Non-pigmented ciliary epithelial cell (primary cell): ENCODE measurements at places on chromosomes 16 and 17.
A peak's percentile ranks its signal among the peaks of the same experiment; 100 is the strongest.

GRCh38 chr17:31329221-31329620 is 7.8 kb upstream of the EVI2A start:
- no peak for DNase-seq

DNA sequence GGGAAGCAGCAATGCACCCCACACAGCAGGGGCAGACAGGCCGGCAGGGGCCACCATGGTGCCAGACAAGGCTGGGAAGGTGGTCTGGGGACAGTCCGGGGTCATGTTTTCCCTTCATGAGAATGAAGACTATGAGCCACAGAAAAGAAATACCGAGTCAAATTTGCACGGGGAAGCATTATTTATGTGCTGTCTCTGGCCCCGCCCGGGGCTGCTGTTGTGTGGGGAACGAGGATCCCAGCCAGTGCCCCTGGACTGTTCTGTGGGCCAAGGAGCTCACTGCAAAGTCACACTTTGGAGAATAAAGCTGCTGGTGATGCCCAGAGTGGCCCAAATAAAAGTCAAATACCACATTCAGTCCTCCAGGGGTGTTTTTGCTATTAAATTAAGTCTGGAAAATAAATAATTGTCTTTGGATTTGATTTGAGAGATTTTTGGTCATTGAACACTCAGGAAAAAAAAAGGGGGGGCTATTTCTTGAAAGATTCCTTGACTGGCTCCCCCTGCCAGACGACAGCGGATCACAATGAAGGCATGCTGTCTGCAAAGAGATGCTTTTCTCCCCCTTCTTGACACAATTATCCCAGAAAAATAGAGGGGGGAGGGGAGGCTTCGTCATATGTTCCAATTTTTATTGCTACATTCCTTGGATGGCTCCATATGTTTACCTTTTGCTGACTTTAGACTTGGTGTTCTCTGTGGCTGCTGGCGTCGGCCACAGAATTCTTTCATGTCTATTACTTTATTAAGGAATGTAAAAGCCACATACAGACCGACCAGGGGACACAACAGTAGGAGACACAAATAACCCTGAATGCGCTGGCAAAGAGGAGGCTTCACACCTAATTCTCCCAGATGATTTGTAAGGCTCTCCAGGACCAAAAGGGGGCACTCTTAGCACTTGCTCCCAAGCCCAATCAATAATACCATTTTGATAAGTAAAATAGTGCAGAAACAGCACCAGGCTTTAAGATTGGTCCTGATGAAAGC is 27.1 kb upstream of the ANKFN1 start:
- DNase-seq, result no peak

DNA sequence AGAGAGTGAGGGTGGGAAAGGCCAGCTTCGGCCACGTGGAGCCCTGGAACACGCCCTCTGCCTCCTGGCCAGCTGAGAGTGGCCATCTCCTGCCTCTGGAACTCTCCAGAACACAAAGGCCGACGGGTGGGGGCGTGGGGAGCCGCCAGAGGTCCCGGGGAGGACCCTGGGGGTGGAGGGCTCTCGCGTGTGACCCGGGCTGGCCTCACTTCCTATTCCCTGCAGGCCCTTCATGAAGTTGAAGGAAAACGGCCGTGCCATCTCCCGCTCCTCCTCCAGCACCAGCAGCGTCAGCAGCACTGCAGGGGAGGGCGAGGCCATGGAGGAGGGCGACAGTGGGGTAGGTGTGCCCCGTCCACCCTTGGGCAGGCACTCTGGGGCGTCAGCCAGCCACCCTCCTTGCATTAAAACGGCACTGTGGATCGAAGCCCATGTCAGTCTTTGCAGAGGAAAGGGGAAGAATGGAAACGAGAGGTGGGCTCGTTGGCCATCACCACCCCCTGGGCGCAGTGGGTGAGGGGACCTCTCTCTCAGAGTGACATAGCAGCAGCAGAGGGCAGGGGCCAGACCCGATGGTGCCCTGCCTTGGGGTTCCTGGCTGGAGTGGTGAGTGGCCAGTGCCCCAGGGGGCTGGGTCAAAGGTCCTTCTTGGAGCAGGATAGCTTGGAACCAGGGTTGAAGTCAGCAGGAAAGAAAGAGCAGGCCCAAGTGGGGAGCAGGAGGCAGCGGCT is 37.1 kb downstream of the OR1D5 start:
- DNase-seq, result no peak

DNA sequence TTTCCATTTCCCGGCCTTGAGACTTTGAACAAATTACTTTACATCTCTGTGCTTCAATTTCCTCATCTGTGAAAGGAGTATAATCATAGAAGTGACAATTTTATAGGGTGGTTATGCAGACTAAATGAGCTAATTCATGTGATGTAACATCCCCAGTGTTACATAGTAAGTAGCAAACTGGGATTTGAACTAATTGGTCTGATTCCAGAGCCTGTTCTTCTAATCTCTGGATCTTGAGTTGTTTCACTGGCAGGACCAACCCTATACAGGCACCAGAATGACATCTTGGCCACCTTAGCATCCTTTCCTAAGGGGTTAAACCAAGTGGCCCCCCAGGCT is 77.7 kb downstream of the AATF start:
- no peak for DNase-seq

DNA sequence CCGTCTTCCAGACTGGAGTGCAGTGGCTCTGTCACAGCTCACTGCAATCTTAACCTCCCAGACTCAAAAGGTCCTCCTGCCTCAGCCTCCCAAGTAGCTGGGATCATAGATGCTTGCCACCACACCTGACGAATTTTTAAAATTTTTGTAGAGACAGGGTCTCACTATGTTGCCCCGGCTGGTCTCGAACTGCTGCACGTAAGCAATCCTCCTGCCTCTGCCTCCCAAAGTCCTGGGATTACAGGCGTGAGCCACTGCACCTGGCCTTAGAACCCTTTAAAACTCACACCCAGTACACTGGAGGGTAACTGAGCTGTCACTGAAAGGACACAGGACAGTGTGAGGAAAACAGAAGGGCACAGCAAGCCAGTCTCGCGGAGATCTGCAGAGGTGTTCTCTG is 97.6 kb upstream of the NOL11 start:
- DNase-seq, result no peak

DNA sequence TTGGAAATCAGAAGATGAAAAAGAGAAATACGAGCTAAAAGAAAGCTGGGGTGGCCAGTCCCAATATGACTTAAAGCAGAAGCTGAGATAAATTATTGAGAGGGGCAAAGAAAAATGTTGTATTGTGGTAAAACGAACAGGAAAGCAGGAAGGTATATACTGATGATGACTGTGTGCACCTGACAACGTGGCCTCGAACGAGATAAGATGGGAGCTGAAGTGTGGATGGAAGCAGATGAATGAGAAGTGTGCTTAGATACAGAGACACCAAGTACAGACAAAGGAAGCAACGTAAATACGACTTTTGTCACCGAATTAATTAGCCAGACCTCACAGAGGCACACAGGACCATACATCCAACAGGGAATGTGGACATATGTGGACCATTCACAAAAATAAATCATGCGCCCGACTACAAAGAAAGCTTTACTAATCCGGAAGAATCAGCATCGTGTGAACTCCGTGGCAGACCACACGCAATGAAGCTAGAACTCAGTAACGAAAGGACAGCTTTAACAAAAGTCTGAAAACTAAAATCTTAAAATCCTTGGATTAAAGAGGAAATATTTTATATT is 218.7 kb downstream of the RPTOR start:
- no peak for DNase-seq

DNA sequence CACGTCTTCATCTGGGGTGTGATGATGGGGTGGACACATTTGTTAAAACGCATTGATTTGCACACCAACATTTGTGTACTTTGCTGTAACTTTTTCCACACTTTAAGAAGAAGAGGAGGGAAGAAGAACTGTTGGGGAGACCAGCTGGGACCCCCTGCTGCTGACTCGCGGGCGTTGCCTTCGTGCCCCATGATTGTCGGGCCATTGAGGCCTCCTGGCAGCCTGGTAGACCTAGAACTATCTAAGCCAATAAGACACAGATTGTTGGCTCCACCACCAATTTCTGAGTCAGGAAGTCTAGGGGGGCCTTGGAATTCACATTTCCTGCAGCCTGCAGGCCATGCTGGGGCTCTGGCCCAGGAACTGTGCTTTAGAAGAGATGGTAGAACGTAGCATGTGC is 105.5 kb downstream of the TNFRSF13B start:
- no peak for DNase-seq

DNA sequence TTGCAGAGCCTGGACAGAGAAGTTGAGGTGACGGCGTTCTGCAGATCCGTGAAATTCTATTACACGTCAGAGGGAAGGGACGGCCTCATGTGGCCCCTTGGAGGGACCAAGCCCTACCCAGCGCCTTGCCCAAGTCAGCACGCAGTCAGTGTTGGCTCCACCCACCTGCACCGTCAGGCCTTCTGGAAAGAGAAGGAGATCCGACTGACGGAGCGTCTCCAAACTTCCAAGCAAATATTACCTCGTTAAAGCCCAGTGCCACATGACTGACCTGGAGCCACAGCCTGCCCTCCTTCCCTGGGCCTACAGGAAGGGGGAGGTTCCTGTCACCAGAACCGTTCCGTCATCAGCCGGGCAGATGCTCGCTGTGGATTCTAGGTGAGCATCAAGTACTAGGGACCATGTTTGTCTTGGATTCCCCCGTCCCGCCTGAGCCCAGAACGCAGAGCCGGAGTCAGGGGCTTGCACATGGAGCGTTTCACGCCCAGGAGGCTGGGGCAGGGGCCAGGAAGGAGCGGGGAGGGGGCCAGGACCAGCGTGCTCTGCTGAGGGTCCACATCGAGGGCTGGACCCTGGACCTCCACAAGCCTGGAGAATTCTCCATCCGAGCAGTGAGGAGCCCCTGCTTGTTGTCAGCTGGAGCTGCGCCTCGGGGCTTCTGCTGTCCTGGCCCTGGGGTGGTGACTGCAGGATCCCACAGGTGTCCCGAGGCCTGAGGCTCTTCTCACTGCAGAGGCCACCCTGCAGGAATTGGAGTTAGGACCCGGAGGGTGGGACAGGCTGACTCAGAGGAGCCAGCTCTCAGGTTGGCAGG is 22.6 kb upstream of the METRNL start:
- no peak for DNase-seq

DNA sequence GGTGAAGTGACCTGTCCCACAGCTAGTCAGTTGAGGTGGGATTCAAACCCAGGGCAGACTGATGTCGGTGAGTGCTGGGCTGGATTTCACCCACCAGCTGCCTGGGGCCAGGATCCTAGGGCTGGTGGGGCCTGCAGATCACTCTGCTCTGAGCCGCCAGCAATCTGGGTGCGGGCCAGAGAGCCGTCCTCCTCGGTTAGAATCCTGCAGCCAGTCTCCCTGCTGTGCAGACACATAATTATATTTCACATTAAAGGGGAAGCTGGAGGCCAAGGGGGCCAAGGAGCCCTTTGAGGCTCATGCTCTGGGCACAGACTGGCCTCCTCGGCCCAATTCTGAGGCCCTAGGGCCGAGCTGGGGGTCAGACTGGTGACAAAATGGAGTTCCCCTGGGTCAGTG is 996 bp upstream of the KCNJ12 start:
- no peak for DNase-seq

DNA sequence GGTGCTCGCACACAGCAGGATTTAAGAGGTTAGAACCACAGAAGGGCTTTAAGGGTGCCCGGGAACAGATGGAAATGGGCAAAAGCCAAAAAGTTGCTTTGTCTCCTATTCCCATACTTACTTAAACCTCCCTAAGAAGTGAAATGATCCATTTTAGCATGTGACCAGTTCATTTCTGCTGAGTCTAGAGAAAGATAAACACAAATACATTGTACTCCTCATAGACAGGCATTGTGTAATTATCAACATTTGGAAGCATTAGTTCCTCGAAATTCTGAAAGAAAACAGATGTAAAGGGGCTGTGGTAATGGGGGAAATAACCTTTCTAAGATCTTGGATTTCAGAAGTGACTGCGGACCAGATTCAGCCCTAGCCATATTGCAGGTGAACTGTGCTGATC is 178.3 kb downstream of the CYB561 start:
- no peak for DNase-seq

- DNase-seq, result peak; percentile 88
Observed at GRCh38 chr17:74569020-74570003, 2.0 kb upstream of the CD300H start.

GRCh38 chr17:58531661-58532554 is 17.5 kb upstream of the MTMR4 start:
- DNase-seq, result no peak
